ENCODE measurements at places on chromosomes 6 and 20.

DNA sequence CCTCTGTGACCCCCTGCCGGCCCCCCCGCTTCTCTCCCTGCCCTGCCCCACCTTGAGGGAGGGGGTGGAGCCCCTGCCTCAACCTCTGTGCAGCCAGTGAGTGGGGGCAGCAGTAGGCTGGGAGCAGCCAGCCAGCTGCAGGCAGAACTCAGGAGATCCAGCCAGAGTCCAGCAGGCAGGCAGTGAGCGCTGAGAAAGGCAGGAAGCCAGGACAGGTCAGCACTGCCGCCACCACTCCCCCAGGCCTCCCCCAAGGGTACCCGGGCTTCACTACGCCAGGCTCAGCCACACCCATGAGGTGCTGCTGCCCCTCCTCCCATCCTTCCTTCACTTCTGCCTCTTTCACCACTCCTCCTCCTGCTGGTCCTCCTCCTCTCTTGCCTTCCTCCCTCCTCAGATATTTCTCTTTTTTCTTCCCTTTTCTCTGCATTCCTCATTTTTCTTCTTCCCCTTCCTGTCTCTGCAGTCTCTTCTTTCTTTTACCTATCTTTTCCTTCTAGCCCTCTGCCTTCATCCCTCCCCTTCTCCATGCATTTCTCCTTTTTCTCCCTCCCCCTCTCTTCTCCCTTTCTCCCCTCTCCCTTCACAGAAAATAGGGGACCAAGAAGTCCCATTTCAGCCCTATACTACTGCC is 11.5 kb downstream of the TMEM63B start:
- DNase-seq = no peak

DNA sequence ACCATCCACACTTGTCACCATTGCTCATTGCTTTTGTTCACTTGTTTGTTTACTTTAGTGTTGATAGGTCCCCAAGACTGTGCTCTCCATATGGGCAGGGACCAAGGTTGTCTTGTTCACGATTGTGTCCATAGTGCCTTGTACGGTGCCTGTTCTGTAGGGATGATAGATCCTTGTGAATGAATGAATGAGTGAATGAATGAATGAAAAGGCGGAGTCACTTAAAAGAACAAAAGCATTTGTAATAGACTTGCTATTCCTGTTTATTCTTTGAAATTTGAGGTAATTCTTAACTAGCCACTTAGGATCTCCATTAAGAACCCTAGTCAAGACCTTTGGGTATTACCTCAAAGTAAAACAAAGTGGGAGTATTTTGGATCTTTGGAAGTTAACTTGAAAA is 47.0 kb downstream of the UTRN start:
- no peak for DNase-seq

GRCh38 chr20:47610247-47610944 is 108.7 kb downstream of the NCOA3 start:
- DNase-seq = peak; percentile 57

DNA sequence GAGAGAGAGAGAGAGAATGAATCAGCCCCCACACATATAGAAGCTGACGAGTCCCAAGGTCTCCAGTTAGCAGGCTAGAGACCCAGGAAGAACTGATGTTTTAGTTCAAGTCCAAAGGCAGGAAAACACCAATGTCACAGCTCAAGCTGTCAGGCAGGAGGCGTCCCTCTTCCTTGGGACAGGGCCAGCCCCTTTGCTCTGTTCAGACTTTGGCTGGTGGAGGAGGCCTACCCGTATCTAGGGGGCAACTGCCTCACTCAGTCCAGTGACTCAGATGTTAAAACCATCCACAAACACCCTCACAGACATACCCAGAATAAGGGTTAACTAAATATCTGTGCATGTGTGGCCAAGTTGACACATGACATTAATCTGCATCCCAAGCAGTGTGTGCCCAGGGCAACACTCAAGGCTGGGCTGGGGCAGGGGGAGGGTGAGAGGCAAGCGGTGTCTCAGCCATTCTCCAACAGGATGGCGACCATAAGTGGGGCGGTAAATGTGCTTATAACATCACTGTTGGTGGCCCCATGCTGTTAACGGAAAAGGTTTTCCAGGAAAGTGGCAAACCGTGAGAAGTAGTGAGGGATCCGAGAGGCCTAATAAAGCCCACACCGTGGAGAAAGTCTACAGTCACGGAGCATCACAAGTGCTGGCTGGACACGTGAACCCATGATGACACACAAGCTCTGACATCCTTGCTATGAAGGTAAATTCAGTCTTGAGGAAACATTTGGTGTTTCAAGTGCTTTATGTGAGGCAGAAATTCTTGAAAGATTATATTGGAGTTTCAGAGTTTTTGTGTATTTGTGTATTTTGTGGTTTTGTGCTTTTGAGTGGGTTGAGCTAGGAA is 28.1 kb downstream of the RAMACL start:
- DNase-seq = no peak

Data from CD4-positive, alpha-beta T cell treated with Interleukin-21 for 1 hour (primary cell).